T follicular helper cell (primary cell): ENCODE measurements at places on chromosomes 5 and 9.

DNA sequence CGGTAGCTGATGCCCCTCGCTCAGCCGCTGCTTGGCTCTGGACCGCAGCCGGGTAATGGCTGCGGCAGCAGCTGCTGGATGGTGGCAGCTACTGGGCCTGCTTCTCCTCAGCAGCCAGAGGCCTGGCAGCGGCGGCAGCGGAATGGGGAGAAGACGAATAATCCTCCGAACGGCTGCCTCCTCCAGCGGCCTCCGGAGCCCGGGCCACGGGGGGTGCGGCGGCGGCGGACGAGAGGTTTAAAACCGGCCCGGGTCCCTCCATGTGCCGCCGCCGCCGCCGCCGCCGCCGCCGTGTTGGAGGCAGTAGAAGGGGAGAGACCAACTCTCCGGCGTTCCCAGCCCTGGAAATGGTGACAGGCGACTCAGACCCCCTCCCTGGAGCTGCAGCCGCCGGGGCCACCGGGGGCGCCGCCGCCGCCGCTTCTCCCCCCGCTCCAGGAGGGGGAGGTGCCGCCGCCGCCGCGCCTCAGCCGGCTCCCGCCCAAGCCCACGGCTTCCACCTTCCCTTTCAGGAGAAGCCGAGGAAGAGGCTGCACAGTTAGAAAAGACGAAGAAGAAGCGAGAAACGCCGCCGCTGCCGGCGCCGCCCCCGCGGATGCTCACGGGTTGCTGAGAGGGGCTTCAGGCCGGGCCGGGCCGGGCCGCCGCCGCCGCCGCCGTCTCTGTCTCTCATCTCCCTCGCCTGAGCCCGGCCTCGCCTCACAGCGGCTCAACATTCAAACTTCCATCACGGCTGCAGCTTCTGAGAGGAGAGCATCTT is 118.4 kb upstream of the PRSS3 start:
- DNase-seq, result no peak

DNA sequence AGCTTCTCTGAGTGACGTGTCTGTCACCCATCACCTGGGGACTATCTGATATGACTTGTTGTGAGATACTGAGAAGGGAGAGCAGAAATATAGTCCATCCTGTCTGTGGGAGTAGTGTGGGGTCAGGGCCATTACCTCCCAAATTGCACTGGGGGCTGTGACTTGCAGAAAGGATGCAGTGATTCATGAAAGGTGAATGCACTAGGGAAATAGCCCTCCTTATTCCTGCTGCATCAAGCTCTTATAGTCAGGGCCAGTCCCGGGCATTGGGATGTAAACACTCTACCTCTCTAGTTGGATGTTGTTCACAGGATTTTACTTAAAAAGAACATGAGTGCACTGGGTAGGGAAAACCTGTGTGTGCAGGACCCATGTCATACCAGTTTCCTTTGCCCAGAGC is 124.8 kb downstream of the STK32A start:
- no peak for DNase-seq

DNA sequence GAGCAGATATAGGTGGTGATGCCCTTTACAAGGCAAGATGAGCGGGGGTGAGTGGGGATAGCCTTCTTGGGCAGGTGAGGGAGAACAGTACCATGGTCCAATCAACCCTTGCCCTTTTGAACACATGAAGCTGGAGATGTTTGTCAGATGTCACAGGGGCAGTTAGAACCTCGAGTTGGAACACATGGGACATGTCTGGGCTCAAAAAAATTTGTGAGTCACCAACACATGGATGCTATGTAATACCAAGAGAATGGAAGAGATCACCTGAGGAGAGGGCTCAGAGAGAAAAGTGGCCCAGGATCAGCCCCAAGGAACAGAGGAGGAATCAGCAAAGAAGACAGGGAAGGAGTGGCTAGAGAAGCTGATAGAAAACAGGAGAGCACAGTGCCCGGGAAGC is 4.7 kb downstream of the PHYKPL start:
- DNase-seq, result no peak

- no peak for DNase-seq
These were observed 249.5 kb downstream of the PRELID2 start for GRCh38 chr5:145585443-145586148.

GRCh38 chr9:120562861-120563443 is 17.0 kb downstream of the CDK5RAP2 start:
- no peak for DNase-seq
